Right kidney (tissue), 9 donors: ENCODE measurements at places on chromosomes 7 and 10.
A peak's percentile ranks its signal among the peaks of the same experiment; 100 is the strongest.

DNA sequence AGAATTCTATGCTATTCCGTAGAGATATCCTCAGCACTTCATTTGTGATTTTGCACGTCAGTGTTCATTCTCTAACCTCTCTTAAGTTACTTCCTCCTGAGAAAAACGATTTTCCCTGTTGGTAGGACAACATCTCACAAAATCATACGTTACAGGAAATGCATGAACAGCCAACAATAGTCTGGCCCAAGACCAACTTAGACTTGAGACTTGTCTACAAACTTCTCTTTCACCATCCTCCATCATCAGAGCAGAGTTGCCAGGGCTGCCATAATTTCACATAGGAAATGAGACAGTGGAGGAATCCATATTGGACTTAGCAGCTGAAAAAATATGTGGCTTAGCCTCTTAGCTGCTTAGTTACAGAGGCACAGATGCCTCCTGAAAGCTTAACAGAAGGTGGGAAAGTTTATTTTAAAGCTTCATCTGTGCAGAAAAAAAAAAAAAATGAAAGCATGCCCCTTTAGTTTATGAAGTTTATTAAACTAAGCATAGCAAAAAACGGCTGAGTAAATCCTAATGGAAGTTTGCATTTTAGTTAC lies 222.5 kb upstream of the CACNA2D1 start:
- DNase-seq, result no peak

GRCh38 chr10:70302292-70302691 lies 18.5 kb upstream of the NPFFR1 start:
- no peak for DNase-seq

- no peak for DNase-seq
Measured at GRCh38 chr7:131570401-131570800, 14.0 kb upstream of the PODXL start.

- no peak for DNase-seq
Measured at GRCh38 chr10:26436848-26437247, 1.3 kb upstream of the APBB1IP start.

GRCh38 chr10:126235979-126236851 lies 152.1 kb downstream of the ADAM12 start:
- DNase-seq, result no peak

DNA sequence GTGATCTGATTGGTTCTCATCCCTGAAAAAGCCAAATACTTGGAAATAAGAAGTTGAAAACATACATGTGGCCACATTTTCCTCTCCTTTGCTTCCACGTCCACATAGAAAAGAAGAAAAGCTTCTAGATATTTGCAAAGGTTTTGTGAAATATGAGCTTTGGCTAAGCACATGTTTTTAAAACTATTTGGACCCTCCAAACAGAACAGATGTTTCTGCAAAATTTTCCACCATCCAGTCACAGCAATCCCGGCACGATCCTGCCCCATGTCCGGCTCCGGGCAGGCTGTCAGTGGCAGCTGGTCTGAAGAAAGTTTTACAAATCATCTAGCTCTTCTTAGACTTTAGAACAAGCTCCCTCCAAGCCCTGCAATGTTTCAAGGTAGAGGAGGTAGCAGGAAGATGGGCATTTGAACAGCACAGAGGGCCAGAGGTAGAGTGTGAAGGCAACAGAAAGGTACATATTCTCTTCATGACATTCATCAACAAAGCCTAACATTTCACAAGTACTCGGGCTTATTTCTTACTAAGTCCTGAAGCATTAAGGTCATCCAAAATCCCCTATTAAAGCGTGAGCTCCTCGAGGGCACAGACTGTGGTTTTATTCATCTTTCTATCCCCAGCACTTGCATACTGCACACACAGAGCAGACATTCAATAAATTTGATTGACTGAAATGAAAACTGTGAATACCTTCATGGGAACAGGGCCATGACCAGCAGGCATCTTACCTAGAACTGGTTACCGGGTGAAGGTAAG lies 110.1 kb downstream of the JAZF1 start:
- DNase-seq, result no peak

DNA sequence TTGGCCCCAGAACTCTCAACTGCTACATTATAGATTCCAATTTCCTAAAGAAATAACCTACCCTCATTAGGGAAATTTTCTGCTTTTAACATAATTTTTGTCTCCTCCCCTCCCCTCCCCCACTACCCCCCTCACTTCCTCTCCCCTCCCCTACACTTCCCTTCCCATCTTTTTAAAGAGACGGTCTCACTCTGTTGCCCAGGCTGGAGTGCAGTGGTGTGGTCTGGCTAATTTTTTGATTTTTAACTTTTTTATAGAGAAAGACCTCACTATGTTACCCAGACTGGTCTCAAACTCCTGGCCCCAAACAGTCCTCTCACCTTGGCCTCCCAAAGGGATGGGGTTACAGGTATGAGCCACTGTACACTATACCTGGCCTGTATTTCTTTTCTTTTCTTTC lies 30.5 kb upstream of the C1GALT1 start:
- no peak for DNase-seq

DNA sequence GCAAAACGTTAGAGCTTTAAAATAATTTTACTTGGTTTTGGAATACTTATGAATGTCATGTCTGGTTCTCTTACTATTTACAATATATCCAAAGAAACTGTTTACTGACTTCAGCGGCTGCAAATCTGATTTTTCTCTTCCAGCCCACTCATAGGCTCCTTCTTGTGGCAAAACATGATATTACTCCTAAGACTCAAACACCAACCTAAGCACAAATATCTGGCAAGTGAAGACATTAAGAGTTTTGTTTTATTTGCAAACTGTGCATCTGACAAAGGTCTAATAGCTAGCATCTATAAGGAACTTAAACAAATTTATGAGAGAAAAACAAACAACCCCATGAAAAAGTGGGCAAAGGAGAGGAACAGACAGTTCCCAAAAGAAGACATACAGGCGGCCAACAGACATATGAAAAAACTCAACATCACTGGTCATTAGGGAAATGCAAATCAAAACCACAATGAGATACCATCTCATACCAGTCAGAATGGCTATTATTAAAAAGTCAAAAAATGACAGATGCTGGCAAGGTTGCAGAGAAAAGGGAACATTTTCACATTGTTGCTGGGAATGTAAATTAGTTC lies 20.3 kb upstream of the GJC3 start:
- no peak for DNase-seq

- DNase-seq, result no peak
Measured at GRCh38 chr7:2931034-2931415, 86.9 kb upstream of the GNA12 start.

DNA sequence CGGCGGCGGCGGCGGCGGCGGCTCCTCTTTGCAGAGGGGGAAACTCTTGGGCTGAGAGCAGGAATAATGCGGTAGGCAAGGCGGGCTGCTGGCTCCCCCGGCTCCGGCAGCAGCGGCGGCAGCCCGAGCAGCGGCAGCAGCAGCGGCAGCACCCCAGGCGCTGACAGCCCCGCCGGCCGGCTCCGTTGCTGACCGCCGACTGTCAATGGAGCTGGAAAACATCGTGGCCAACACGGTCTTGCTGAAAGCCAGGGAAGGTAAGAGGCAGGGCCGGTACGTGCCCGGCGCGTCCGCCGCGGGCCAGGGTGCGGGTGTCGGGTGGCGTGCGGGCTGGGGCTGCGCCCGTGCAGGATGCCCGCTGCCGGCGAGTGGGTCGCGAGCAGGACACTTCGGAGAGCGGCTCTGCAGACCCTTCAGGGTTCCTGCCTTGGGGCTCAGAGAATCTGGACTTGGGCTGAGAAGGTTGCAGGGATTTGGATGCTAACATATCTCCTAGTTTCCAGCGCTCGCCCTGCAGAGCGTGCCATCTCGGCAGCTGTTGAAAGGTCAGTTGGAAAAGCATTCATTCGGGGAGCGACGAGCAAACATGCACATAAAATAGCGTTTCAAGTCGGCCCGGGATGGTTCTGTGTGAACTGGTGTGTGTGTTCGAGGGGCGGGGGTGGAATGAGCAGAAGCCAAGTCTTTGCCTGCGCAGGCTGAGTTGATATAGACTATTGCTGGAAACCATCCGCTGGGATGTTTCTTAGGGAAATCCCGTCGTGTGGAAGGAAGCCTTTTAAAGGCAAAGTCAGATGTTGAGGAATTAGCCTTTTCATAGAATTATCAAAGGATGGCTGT lies 562 bp downstream of the GRK5 start:
- DNase-seq, result peak; percentile 91

GRCh38 chr10:127990846-127991542 lies 84.1 kb downstream of the PTPRE start:
- DNase-seq, result no peak

DNA sequence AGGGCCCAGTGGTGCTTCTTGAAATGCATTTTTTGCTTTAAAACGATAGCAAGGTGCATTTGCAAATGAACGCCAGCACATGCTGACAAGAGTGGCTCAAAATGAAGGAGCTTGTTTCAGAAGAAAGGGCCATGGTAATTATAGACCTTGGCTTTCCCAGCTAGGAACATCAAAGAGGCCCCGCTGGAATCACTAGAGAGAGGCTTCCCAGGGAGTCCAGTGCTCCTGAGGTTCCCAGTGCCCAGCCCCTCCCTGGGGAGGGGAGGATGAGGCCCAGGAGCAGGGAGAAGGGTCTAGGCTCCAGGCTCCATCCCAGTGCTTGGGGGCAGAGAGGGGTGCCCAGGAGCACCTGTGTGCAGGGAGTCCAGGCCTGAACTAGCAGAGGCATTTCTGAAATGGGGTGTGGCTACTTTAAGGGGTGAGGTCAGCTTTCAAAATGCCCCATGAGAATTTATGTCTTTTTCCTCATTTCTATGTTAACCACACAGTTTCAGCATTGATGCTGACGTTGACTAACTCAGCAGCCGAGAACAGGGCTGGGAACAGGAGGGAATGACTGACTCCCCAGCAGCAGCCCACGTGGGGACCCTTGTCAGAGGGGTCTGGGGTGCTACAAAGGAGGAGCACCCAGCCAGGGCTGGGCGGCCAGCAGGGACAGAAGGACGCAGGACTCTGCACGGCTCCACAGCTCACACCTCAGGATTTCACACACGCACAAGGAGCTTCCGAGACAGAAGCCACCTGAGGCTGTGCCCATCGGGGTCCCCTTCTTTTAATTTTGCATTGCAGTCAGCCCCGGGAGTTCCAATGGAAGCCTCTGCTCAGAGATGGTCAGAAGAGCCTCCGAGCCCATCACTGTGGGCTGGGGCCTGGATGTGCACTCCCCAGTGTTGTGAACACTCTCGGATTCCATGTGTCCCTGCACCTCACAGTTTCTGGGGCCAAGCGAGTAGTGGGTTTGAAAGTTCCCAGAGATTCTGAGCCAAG lies 570.2 kb downstream of the PTPRN2 start:
- DNase-seq, result no peak

GRCh38 chr10:5094265-5095205 lies at the start of gene AKR1C3:
Gene AKR1C3, plus strand, starts transcription at chr10:5094414. Its CDS starts 31 bp downstream, at chr10:5094445.
- peak; percentile 42 for DNase-seq

DNA sequence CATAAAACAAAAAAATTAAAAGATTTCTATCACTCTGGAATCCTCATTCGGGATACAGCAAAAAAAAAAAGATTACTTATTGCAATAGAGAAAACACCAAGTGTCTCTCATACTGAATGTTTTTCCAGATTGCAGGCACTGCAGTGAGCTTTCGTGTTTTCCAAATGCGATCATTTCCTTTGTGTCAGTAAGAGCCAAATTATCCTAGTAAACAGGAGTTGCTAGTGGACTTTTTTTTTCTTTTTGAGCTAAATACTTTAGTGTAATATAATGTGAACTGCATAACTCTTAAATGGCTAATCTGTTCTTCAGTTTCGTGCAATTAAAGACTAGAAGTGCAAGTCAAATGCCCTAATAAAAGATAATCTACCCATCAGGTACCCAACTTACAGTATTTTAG lies 44.4 kb upstream of the TOMM7 start:
- DNase-seq, result no peak

DNA sequence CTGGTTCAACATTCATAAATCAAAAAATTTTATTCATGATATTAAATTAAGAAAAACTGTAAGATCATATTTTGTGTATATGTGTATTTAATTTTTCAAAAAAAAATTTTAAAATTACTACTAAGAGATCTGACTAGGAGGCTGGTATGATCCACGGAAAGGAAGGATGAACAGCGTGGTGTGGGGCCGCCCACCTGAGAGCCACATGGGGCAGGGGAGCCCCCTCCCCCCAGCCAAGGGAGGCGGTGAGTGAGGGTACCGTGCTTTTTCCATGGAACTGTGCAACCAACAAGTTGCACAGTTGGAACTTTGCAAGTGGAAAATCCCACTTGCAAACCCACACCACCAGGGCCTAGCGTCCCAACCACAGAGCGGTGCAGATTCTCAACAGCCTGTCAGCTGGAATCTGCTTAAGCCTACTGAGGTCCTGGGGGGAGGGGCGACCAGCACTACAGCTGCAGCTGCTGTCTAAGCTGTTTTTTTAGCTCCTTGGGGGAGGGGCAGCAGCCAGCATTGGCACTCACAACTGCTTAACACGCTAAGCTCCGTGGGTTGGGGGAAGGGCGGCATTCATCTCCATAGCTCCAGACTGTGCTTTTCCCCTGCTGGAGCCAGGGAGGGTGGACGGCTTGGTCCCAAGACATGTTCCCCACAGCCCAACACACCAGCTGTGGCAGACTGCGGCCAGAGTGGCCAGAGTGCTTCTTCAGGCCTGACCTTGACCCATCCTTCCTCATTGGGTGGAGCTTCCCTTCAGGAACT lies 94.2 kb upstream of the IGFBP3 start:
- DNase-seq, result no peak

GRCh38 chr10:89215511-89215910 lies 8.4 kb upstream of the CH25H start:
- no peak for DNase-seq

DNA sequence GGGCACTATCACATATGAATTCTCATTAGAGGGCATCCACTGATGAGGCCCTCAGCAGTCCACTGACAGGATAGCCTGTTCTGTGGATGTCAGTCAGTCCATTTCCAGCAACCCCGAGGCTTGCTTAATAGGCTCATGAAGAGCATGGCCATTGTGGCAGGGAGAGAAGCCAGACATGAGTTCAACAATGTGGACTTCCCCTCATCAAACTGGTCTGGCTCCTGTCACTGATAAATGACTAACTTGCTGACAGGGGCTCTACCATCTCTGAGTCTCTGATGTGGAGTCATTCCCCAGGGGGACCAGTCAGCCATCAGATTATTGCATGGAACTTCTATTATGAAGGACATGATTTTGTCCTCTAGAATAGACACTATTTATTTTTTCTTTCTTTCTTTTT lies 19.8 kb upstream of the TRIL start:
- no peak for DNase-seq

- no peak for DNase-seq
Measured at GRCh38 chr10:119113751-119114732, 10.1 kb downstream of the DENND10 start.

DNA sequence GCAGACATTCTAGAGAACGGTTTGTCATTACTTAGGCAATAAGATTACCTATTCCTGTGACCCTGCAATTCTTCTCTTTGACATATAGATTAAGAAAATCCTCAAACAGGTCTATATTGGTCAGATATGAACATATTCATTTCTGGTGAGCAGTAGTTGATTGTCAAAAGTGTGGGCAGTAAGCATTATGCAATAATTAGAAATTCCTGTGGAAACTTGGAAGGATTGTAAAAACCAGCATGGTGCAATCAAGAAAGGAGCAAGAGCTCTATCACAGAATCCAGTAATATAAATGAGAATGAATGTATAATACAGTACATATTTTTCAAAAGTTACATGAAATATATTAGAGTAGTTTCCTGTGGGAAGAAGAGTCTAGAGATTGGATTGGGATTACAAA lies 406.5 kb downstream of the SUGCT start:
- no peak for DNase-seq

GRCh38 chr7:7581531-7582179 lies 15.0 kb downstream of the MIOS start:
- no peak for DNase-seq

GRCh38 chr10:77698267-77698931 lies 60.8 kb upstream of the KCNMA1 start:
- DNase-seq, result no peak
